Esophagus squamous epithelium (tissue), 5 donors: ENCODE measurements at places on chromosomes 5 and 9.

DNA sequence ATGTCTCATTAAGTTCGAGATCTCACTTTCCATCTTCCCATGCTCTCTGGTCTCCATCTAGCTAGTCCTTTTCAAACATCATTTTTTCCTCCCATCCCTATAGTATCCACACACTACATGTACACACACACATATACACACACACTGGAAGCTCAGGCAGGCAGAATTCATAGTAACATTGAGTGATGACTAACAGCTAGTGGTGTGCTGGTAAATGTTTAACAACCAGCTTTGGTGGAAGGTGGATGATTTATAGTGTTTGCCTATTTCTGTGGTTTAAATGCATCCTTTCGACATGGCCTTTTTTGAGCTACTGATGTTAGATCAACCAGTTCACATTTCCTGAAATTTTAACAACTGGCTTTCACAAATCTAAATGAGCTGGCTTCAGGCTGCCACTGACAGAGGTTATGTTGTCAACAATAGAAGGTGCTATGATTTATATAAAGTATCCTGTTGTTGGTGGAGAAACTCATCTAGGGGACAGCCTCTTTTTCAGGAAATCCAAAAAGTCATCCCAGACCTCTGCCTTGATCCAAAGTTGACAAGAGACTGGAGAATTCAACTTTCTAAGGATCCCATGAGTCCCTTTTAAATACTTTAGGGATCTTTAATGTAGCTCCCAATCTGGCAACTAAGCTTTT lies 117.8 kb downstream of the CCDC192 start:
- DNase-seq: no peak

- no peak for DNase-seq
These were observed 316.3 kb upstream of the PANK3 start for GRCh38 chr5:168895295-168896071.

GRCh38 chr5:54632131-54632701 lies 114.7 kb downstream of the SNX18 start:
- DNase-seq: no peak

GRCh38 chr5:53917095-53917494 lies 356.7 kb downstream of the NDUFS4 start:
- DNase-seq: no peak

DNA sequence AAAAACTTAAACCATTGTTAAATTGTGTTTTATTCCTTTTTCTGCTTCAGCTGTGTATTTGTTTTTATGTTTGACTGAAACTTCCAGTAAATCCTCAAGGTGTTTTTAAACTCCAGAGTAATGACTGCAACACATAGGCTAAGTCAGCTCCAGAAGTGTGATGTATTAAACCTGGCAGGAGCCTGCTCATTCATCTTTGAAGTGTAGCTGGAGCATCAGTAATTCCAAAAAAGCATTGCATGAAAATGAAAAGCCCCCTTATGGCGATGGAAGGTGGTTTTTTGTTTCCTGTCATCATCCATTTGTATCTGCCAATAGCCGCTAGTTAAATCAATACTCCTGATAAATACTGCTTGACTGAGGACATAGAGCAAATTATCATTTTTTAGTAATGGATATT lies 474.2 kb upstream of the ADAMTS16 start:
- no peak for DNase-seq

- no peak for DNase-seq
These were observed 11.7 kb downstream of the NSG2 start for GRCh38 chr5:174057206-174057605.

GRCh38 chr9:34380034-34380510 lies 3.4 kb upstream of the MYORG start:
- DNase-seq: no peak

DNA sequence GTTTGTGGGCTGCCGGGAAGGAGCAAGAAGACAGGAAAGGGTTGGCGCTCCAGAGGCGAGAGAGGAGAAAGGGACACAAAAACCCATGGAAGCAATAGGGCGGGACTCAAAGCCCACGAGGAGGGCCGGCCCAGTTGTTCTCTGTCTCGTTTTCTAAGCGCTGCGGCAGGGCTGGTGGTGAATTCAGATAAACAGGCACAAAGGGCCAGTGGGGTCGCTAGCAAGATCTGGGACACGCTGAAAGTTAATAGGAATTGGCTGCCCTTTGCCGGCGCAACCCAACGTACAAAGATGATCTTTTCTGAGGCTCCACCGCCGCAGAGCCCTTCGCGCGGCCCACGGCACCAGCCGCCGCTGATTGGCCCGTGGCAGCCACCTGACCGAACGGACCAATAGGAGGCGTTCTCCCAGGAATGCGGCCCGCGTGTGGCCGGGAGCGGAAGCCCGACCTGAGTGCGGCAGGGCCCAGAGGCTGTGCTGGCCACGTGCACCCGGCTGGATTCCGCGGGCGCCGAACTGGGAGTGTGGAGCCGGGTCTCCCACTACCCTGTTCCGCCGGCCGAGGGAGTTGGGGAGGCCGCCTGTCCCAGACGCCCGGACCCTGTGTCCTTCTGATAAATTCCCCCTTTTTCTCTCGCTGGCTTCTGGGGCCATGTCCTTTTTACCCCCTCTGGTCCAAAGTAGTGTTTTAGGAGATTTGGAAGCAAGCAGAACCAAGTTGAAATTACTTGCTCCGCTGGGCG lies 16.8 kb upstream of the NSD1 start:
- DNase-seq: no peak

DNA sequence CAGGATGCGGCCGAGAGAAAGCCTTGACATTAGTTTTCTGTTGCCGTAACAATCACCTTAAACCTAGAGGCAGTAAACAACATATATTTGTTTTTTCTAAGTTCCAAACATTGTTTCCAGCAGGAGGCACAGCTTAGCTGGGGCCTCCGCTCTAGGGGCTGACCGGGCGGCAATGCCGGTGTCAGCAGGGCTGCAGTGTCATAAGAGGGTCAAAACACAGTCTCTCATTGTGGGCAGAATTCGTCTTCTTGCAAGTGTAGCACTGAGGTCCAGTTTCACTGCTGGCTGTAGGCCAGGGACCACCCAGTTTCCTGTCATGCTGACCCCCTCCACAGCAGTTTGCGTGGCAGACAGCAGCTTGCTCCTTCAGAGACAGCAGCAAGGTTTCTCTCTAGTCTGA lies 186.2 kb downstream of the PJA2 start:
- DNase-seq: no peak

GRCh38 chr9:24035816-24036215 lies 209.8 kb upstream of the ELAVL2 start:
- DNase-seq: no peak

- no peak for DNase-seq
These were observed 1666.9 kb upstream of the WWC1 start for GRCh38 chr5:166624573-166624972.

GRCh38 chr9:69445251-69445650 lies 120.2 kb downstream of the ENTREP1 start:
- DNase-seq: no peak

DNA sequence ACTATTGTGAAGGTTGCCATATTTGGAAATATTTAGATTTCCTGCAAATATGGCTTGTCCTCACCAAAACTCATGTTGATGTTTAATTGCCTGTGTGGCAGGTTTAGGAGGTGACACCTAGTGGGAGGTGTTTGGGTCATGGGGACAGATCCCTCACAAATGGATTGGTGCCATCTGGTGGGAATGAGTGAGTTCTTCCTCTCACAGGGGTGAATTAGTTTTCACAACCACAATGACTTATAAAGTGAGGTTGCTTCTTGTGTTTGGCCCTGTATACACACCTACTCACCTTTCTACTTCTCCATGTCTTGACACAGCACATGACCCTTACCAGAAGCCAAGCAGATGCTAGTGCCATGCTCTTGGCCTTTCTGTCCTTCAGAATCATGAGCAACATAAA lies 41.1 kb downstream of the ISOC1 start:
- DNase-seq: no peak

DNA sequence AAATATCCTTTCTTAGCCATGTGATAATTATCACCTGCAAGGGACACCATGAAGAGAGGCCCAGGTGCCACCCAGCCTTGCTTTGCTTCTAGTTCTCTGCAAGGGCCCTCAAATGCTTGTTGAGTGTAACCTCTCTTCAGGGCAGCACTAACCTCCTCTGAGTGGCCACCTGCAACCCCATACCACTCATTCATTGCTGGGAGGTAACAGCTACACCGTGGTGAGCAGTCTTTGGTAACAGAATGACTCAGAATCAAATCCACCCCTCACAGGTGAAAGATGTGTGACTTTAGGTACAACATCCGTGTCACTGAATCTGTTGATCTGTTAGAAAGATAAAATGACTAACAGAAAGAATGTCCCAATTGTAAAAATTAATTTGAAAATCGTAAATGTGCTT lies 365.1 kb upstream of the TRPC7 start:
- no peak for DNase-seq

GRCh38 chr5:91434348-91434747 lies 51.2 kb upstream of the ARRDC3 start:
- no peak for DNase-seq

DNA sequence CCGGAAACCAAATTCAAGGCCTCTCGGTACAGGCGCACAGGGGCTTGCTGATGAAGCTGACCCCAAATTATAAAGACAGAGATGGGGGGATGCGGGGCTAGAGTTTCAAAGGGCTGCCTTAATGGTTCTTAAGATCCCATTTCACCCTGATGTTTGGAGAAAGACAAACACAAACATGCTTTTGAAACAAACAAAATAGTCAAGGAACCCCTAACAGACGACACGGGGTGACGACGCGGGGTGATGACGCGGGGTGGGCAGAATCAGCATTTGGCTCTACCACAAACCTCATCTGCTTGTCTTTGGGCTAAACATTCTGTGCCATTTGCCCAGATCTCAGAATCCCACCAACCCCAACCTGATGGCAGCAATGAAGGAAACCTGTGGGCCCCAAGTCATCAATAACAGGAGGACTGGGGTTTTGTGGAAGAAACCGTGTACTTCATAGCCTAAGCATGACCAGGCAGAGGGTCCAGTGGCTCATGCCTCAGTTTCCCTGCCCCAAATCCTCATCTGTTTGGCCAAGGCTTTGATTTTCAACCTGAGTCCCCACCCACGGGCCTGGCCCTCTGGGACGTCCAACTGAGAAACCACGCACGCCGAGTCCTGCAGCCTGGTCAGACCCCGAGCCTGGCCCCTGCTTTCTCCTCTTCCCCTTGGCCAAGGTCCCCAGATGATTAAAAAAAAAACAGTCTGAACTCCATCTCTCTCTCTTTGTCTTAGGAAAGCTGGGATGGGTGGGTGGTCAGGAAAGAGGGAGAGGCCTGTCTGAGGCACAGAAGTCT lies 148.5 kb downstream of the COL23A1 start:
- no peak for DNase-seq

GRCh38 chr5:151104795-151105194 lies 24.0 kb upstream of the TNIP1 start:
- no peak for DNase-seq
